ENCODE measurements at places on chromosomes 2 and 18. TPM values are rescaled to one million over a fixed set of nuclear protein-coding genes. Genes with fewer than 3 reads are reported as not detected.

DNA sequence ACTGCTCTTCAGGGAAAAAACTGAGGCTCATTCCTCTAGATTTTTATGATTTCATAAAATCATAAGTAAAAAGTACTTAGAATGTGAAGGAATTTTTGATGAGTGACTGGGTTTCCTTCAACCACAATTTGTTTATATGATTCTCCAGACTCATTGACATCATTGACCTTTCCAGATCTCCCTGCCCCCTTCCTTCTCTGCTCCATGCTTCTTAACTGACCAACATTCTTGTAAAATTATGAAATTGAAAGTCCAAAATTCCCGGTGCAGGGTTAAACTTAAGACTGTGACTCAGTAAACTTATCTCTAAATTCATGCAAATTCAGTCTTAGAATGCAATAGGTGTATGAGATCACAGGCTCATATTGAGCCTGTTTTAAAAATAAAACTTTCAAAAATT is 648.9 kb downstream of the TDRD15 start:
- peak; percentile 51 for DNase-seq

DNA sequence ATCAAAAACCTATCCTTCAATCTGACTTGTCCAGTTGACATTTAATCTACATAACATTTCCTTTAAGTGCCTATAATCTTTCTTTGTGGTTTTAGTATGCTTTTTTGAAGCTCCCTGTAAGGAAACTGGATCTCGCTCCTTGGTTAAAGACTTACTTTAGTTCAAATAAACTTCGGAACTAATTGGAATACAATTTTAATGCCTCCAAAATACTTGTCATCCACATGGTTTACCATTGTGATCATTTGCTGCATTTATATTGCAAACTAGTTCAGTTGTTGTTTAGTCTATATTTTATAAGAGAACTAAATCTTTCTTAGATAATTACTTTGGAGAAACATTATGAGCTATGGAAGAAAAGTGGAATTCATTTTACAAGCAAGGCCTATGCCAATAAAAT is 496.0 kb downstream of the ERBB4 start:
- DNase-seq, result no peak

DNA sequence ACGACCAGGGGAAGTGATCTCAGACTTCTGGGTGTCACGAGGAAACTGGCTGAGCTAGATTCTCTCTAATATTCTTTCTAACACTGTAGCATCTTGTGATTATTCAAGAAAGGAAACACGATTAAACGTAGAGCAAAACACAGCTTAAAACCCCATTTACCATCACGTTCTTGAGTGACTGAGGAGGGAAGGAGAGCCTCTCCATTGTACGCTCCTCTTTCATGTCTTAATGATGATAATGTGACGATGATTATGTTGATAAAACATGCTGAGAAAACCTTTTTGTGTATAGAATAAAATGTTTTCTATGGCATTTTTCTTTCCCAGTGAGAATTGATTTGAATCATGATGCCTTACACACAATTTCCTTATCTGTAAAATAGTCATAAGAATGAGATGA is 705.6 kb upstream of the ID2 start:
- DNase-seq, result no peak

Gene PLGLB2
- total RNA-seq, result 1.2 TPM

Gene MOGAT1
- not detected for total RNA-seq

Gene LGALSL
- 0.26 TPM for total RNA-seq

Gene ZNF397
- 15.0 TPM for total RNA-seq

GRCh38 chr2:214395040-214395439 is 15.8 kb upstream of the VWC2L start:
- DNase-seq, result peak; percentile 34

Gene SP140
- total RNA-seq, result 0.34 TPM

GRCh38 chr2:180980943-180981911 is 822 bp downstream of the UBE2E3 start:
- peak; percentile 32 for DNase-seq

Gene NTSR2
- total RNA-seq, result not detected

- peak; percentile 89 for DNase-seq
Measured at GRCh38 chr2:160288324-160288723, 88.3 kb upstream of the ITGB6 start.

GRCh38 chr2:191166111-191166755 is 15.4 kb upstream of the STAT4 start:
- DNase-seq, result peak; percentile 72

GRCh38 chr2:14806613-14807012 is 174.1 kb downstream of the LRATD1 start:
- no peak for DNase-seq

Gene MYO7B
- total RNA-seq, result 0.13 TPM

- no peak for DNase-seq
Measured at GRCh38 chr18:24053211-24053610, 38.7 kb downstream of the TTC39C start.

DNA sequence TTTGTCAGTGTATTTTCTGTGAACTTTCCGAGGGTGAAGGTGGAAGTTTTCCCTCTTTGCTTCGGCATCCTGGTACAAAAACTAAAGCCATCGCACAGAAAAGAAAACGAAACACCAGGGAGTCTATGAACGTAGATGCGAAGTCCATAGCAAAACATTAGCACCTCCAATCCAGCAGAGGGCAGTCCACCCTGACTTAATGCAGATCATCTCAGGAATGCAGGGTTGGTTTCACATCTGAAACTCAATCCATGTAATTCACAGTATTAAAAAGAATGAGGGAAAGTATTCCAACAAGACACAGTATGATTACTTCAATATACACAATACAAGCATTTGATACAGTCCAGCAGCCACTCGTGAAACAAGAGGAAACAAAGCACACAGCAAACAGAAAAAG is 70.8 kb downstream of the RTP5 start:
- no peak for DNase-seq

Gene MSH2
- total RNA-seq, result 55.3 TPM

DNA sequence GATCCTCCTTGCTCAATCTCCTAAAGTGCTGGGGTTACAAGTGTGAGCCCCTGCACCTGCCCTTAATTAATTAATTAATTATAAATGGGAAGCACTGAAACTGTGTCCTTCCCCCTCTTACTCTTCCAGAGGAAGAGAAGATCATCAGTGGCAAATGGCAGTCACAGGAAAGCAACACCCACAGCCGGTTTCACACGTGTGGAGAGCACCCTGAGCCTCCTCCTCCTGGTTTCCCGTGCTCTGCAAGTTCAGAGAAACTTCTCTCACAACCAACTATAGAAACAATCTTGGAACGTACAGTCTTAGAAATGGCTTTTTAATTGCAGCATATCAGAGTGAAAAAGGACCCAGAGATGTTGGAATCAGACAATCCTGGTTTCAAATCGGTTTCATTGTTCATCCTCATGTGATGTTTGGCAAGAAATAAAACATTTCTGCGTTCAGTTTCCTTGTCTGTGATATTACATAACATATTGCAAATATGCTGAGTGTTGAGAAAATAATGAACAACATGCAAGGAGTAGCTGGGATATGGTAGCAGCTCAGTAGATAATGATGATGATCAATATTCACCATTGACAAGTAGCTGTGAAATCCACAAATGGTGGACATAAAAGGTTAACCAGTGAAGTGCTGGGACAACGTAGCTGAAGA is 141.0 kb upstream of the KCTD1 start:
- DNase-seq, result no peak

GRCh38 chr2:45867800-45868199 is 216.3 kb downstream of the PRKCE start:
- DNase-seq, result no peak

DNA sequence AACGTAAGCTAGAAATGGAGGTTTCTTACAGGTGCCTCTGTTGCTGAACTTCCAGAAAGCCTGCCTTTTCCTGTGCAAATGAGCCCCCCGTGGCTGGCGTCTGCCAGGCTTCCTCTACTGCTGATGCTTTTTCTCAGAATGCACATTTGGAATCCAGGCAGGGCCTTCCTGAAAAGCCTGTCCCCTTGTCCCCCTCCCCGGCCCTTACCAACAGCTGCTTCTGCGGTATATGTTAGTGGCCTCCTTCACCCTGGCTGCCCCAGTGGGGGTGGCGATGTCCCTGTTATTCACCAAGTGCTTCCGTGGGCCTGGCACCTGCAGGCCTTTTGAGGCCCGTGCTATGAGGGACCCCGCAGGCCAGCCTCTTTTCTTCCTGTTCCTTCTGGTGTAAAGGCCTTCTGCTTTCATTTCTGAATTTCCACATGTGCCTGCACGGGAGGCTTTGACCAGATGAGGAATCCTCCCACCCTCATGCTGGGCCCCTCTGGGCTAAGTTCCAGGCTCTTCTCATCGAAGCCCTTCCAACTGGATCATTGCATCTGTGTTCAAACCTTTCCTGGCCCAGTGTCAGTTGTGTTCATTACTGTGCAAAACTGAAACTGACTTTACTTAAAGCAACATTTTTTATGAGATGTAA is 10.4 kb downstream of the CNDP2 start:
- DNase-seq, result no peak

Gene SH3BP4
- total RNA-seq, result 53.3 TPM

- DNase-seq, result peak; percentile 2
Measured at GRCh38 chr2:201057715-201058248, 13.7 kb downstream of the HYCC2 start.

- no peak for DNase-seq
Measured at GRCh38 chr18:78612318-78612717, 367.3 kb upstream of the SALL3 start.

DNA sequence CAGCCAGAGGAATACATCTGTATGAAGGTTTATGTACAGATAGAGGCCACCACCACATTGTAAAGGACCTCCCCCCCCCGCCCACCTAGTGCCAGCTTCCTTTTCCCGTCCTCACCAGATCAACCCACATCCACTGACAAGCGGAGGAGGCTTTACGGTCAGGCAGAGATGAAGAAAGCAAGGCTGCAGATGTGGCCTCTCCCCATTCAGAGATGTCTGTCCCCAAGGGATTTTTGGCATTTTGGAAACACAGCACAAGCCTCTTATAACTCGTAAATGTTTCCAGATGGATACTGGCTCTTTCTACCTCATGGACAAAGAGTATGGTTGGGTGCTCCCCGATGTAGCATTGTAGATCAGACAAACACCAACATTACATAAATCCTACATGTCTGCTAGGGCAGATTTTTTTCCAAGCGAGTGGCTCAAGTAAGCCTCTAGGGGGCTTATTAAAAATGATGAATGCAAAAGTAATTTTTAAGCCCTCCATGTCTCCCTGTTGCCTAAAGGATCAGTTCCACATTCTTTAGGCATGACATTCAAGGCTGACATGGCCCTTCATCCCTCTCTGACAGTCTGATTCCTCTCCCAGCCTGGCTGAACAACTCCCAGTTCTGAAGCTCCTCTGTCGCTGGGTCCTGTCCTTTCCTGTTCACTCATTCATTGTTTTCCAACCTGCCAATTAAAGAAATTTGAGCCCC is 11.7 kb downstream of the VIT start:
- peak; percentile 60 for DNase-seq

- no peak for DNase-seq
Measured at GRCh38 chr2:30987566-30987965, 150.7 kb downstream of the GALNT14 start.

DNA sequence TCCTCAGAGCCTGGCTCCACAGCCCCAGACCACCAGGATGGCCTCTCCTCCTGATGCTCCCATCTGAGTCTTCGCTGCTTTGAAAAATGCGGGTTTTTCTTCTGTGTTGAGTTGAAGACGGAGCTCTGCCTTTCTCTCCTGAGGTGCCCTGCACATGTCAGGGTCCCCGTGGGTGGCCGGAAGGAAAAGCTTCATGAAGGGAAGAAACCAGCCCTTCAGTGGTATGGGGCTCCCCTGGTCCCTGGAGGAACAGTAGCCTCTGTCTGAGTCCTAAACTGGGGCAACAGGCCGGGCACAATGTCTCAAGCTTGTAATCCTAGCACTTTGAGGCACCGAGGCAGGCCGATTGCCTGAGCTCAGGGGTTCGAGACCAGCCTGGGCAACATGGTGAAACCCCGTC is 54.7 kb upstream of the CAB39 start:
- no peak for DNase-seq

GRCh38 chr2:134362152-134362668 is 108.3 kb downstream of the MGAT5 start:
- no peak for DNase-seq

GRCh38 chr2:96164459-96165184 is 19.4 kb upstream of the DUSP2 start:
- no peak for DNase-seq
